WTC11 (cell line): ENCODE measurements at places on chromosomes 2 and 18.

DNA sequence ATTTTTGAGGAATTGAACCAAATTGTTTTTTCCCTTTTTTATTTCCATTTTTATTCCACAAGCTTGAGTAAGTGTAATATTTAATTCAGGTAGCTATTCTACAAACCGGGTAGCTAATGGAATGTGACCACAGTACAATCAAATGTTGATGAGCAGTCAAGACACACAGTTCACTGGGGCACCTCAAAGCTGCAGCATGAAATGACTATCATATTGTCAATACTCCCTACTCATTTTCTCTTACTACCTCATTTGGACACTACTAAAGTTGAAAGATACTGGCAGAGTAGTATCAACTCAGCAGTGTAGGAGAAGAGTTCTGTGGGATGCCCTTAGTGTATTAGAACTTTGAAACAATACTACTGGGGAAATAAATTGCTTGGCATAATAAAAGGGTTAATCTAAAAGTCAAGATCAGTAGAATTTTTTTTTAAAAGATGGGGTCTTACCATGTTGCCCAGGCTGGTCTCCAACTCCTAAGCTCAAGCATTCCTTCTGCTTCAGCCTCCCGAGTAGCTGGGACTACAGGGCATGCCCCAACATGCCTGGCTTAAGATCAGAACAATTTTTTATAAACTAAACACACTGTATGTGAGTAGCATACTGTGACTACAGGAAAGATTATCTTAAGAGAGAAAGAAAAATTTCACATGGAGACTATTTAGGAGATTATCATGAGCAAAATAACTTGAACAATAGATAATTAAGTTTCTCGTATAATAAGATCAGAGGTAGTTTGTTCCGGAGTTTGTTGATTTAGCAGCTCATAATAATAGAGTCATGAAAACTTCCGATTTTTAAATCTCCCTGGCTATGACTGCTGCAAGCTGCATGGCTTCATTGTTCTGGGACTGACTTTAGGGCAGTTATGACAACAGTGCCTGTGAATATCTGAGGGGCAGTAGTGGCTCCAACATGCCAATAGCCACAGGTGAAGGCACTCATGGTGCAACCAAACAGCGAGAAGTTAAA, 43.7 kb downstream of the MYO3B start:
- DNase-seq = no peak

- no peak for DNase-seq
Observed at GRCh38 chr2:155384555-155385123, 686.1 kb downstream of the KCNJ3 start.

- no peak for DNase-seq
Observed at GRCh38 chr2:30987566-30987965, 150.7 kb downstream of the GALNT14 start.

- no peak for DNase-seq
Observed at GRCh38 chr2:157771234-157771633, 104.9 kb downstream of the ACVR1 start.

GRCh38 chr18:65206551-65207260, 544.1 kb upstream of the CDH7 start:
- peak; percentile 67 for DNase-seq

GRCh38 chr18:23143016-23143814, 7.9 kb downstream of the CABLES1 start:
- no peak for DNase-seq

DNA sequence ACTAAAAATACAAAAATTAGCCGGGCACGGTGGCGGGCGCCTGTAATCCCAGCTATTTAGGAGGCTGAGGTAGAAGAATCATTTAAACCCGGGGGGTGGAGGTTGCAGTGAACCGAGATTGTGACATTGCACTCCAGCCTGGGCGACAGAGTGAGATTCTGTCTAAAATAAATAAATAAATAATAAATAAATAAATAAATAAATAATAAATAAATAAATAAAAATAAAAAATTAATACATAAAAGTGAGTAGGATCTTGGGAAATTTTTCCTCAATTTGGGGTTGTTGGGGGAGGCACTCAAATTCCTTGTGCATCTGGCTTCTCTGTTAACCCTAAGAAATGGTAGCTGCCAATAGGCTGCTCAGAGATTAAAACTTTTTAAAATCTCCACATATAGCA, 20.3 kb upstream of the FOXI3 start:
- no peak for DNase-seq

GRCh38 chr2:233059797-233060500, at the start of gene INPP5D:
INPP5D (plus strand) TSS chr2:233060342; CDS start chr2:233060479, 137 bp downstream.
- DNase-seq = no peak

DNA sequence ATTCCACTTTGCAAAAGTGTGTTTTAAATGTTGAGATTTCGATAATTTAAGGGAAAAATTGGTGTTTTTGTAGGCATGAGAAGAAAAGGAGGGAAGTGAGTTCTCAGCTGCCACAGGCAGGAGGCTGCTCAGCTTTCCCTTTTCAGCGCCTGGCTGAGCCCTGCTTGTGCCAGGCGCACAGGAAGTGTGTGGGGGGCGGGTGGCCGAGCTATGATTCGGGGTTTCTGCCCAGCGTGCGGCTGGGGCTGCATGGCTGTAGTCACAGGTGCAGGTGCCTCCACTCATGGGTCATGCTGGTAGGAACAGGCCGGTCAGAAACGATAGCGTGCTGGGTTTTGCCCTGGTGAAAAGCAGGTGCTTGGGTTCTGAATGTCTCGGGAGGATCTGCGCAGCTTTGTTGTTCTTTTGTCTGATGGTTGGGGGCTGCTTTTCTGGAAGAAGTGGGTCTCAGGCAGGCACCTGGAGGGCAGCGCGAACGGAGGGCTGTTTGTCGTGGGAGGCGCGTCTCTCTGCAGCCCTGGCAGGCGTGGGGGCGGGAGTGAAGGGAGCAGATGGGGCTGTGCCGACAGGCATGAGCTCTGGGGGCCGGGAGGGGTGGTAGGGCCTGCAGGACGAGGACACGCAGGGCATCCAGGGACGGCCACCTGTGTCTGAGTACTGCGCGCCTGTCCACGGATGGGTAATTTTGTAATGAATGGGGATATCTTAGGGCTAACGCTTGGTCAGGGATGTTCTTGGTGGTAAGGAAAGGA, 2.1 kb downstream of the KCNG2 start:
- DNase-seq = no peak

DNA sequence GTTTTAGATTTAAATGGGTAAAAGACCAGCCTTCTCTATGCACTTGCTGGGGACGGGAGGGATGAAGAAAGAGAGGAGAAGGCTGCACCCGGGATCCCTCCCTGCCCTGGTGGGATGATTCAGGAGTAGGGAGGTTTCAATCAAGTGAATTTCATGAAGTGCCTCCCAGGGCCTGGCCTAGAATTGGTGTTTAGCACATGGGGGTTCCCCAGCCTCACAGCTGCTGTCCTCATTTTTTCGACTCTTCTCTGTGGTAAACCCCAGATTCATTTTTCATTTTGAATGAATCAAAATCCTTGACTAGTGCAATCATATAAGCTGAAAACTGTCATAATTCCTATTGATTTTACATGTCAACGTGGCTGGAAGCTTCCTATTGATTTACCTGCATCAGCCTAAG, 81.1 kb downstream of the LPIN1 start:
- DNase-seq = no peak

GRCh38 chr2:173101687-173102086, 26.0 kb downstream of the MAP3K20 start:
- no peak for DNase-seq

DNA sequence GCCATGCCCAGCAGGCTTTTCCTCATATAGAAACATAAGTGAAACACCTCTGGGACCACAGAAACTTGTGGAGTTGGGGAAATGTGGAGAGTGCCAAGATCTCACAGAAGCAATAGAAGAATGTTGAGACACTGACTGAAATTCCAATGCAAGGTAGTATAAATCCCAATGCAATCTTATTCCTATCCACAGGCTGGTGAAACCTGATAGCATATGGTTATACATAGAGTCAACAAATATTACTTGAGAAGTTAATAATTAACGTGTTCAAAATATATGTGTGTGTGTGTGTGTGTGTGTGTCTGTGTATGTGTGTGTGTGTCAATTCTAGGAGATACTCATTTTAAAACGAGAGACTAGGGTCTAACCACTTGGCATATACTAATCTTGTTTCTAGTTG, 776.8 kb upstream of the ACVR2A start:
- DNase-seq = no peak

- DNase-seq = no peak
Observed at GRCh38 chr2:177597759-177598158, 205.2 kb downstream of the AGPS start.

GRCh38 chr2:236180831-236181453, 12.8 kb upstream of the GBX2 start:
- DNase-seq = peak; percentile 78

GRCh38 chr2:85776672-85777071, 22.9 kb downstream of the ATOH8 start:
- DNase-seq = no peak
